ENCODE measurements at places on chromosomes 1 and 21.

- DNase-seq = no peak
Measured at GRCh38 chr1:194709439-194709838, 1523.0 kb upstream of the B3GALT2 start.

- DNase-seq = peak; percentile 24
Measured at GRCh38 chr1:81803431-81804110, 2.8 kb downstream of the ADGRL2 start.

- no peak for DNase-seq
Measured at GRCh38 chr1:31763671-31764311, 349 bp downstream of the ADGRB2 start.

GRCh38 chr1:205878026-205878425 lies 28.1 kb upstream of the PM20D1 start:
- DNase-seq = no peak

- peak; percentile 8 for DNase-seq
Measured at GRCh38 chr1:202084791-202085681, 37.7 kb upstream of the GPR37L1 start.

DNA sequence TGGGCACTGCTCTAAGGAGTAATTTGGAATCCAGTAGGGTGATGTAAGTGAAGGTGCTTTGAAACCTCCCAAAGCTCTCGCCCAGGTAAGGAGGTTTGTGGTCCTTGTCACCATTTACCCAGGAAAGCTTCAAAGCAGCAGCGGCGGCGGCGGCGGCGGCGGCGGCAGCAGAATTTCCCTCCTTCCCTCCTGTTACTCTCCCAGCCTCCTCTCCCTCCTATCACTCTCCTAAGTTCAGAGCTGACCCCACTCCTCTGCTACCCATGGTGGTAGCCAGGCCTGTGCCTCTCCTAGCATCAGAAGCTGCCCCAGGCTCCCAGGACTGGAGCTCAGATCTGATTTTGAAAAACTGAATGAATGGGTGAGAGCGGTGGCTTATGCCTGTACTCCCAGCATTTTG lies 60.7 kb downstream of the ACBD3 start:
- DNase-seq = no peak

Data from HEK293T (cell line).